Muscle of back (tissue), 13 donors: ENCODE measurements at places on chromosomes 4 and X. TPM values are rescaled to one million over a fixed set of nuclear protein-coding genes. Genes with fewer than 3 reads are reported as not detected.

The PAGE1 gene
- not detected for polyA plus RNA-seq

The CC2D2A gene
- polyA plus RNA-seq, result 11.1 TPM

The CCDC110 gene
- 1.0 TPM for polyA plus RNA-seq

The PABPC5 gene
- polyA plus RNA-seq, result 7.2 TPM

The EPGN gene
- polyA plus RNA-seq, result 1.4 TPM

The RAB33B gene
- 9.9 TPM for polyA plus RNA-seq

The ALG13 gene
- 34.4 TPM for polyA plus RNA-seq

The CT45A2 gene
- polyA plus RNA-seq, result not detected

The PDK3 gene
- polyA plus RNA-seq, result 3.0 TPM

The TGIF2LX gene
- polyA plus RNA-seq, result not detected

The TLR6 gene
- 2.1 TPM for polyA plus RNA-seq

The PDE6B gene
- polyA plus RNA-seq, result 12.4 TPM

The VEGFD gene
- polyA plus RNA-seq, result 1.2 TPM

The PPEF2 gene
- polyA plus RNA-seq, result not detected

The FRMD7 gene
- 0.43 TPM for polyA plus RNA-seq

The XAGE1A gene
- not detected for polyA plus RNA-seq

The C4orf50 gene
- not detected for polyA plus RNA-seq

The FAAH2 gene
- 0.40 TPM for polyA plus RNA-seq

The SUPT20HL1 gene
- not detected for polyA plus RNA-seq

The GPRIN3 gene
- 3.3 TPM for polyA plus RNA-seq

The MAGEB1 gene
- not detected for polyA plus RNA-seq

The CFAP99 gene
- polyA plus RNA-seq, result not detected

The XPNPEP2 gene
- polyA plus RNA-seq, result 5.2 TPM

The ADH7 gene
- polyA plus RNA-seq, result not detected

The HELQ gene
- 23.1 TPM for polyA plus RNA-seq
